Activated CD4-positive, alpha-beta T cell treated with anti-CD3 and anti-CD28 coated beads, Interleukin-2, amount 10 ng/mL, durations not matched to agents 7 days and 5 days (primary cell): ENCODE measurements at places on chromosomes 4 and X.

GRCh38 chr4:143336781-143337599, at the start of gene GAB1:
GAB1 (plus strand) TSS chr4:143336876; CDS start chr4:143337189, 313 bp downstream.
- DNase-seq: peak; percentile 29

DNA sequence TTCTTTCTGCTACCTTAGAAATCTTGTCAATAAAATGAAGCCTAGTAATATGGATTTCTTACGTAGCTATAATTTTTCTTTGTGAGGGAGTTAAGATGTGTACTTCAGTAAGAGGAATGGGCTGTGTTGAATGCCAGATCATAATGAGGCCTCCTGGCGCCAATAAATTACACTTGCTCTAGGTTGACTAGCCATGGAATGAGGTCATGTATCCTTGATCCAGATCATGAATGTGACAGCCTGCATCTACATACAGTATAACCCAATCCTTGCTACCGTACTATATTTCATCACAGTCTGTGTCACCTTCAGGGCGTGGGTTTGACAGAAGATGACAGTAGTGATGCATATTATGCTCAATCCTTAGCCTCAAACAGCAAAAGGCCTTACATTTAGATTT, 36.2 kb downstream of the NHS start:
- no peak for DNase-seq

DNA sequence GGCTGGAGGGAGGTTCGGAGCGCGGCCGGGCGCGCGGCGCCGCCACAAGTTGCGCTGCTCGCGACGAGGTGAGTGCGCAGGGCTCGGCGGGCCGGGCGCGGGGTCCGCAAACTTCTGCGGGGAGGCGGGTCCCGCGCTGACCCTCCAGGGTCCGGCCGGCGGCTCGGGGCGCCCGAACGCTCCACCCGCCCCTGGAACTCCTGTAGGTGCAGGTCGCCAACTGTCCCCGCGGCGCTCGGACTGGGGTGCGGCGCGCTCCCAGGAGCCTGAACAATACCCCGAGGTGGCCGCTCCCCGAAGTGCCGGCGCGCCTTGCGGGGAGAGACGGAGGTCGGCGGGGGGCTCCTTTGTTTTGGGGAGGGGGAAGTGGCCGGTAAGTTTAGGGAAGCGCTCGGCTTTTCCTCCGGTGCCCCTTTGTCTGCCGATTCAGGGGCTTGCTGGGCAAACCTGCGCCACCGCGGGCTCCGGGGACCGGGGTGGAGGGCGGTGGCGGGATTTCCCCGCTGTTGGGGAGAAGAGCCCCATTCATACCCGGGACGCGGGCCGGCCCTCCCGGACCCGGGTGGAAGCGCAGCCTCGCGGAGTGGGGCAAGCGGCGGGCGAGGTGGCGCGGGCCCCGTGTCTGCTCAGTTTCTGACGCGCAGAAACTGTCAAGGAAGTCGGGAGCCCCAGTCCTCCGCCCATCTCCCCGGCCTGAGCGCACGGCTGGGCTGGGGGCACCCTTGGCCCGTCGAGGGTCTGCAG, 694 bp downstream of the TBL1X start:
- peak; percentile 15 for DNase-seq

DNA sequence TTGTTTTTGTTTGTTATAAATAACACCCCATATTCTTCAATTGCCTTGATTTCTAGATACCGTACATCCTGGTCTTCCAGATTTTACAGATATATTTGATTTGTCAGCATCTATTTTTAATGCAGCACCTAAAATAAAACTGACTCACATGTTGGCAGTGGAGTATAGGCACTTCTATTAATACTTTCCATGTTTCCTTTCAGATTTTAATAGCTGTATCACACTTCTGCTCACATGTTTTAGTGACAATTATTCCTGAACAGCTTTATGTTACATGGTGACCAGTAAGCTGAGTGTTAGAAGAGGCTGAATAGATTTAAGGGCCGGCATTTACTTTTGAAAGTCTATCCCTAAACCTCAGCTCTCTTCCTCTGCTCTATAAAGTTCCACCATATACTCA, 46.1 kb downstream of the C4orf46 start:
- DNase-seq: no peak

- no peak for DNase-seq
Measured at GRCh38 chrX:103311399-103311780, 600 bp upstream of the BEX2 start.

DNA sequence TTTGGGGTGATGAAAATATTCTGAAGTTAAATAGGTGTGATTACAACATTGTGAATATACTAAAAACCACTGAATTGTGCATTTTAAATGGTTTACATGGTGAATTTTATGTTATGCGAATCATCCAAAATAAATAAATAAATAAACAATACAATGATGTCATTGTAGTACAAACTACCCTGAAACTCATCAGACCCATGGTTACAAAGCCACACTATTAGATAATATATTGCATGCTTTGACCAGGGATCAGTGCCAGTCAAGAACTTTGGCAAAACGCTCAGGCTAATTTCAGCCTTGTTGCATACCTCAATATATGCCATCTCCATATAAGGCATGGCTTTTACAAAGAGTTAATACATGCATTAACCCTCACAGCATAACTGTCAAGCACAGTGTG, 45.5 kb upstream of the XIAP start:
- no peak for DNase-seq
